ENCODE measurements at places on chromosomes 7 and 10. TPM values are rescaled to one million over a fixed set of nuclear protein-coding genes. Genes with fewer than 3 reads are reported as not detected.

The DLG5 gene
- total RNA-seq = 12.7 TPM

The PNLIP gene
- total RNA-seq = not detected

The ZNF783 gene
- 2.8 TPM for total RNA-seq

DNA sequence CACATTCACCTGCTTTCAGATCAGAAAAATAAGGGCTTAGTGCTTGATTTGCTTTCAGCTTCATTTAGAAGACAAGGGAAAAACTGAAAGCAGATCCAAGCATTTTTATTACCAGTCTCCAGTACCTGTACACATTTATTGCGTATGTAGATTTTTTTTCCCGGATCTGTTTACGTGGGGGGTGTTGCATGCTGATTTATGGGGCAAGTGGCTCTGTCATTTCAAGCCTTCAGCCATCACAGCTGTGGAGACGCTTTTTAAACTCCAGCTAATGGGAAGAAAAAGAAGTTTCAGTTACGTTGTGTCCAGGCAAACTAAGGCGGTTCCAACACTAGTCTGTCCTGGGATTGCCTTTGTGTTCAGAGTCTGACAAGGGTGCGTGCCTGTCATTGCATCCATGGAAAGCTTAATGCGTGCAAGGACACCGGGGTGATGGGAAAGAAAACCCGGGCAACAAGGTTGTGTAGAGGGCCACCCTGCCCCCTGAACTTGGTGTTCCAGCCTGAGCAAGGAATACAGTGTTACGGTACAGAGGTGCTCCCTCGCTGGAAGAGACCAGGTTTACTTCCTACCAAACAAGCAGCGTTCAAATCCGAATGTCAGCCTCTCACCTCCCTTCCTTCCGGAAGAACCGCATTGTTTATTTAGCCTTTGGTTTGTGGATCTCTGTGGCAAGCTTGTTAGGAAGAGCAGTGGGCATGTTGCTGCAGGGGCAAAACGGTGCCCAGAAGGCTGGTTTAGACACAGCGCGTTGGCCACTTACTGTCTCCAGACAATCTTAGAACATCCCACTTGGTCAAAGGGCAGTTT, 128.2 kb downstream of the FGFR2 start:
- no peak for DNase-seq

GRCh38 chr7:50149369-50149768, 56.3 kb upstream of the ZPBP start:
- DNase-seq = no peak

DNA sequence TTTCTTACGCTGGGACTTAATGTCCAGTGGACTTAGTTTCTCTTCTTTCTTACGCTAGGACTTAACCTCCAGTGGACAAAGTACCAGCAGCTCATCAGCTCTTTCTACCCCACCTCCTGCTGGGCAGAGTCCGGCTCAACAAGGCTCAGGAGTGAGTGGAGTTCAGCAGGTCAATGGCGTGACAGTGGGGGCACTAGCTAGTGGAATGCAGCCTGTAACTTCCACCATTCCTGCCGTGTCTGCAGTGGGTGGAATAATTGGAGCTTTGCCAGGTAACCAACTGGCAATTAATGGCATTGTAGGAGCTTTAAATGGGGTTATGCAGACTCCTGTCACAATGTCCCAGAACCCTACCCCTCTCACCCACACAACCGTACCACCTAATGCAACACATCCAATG, 199.7 kb downstream of the MLLT10 start:
- DNase-seq = no peak

DNA sequence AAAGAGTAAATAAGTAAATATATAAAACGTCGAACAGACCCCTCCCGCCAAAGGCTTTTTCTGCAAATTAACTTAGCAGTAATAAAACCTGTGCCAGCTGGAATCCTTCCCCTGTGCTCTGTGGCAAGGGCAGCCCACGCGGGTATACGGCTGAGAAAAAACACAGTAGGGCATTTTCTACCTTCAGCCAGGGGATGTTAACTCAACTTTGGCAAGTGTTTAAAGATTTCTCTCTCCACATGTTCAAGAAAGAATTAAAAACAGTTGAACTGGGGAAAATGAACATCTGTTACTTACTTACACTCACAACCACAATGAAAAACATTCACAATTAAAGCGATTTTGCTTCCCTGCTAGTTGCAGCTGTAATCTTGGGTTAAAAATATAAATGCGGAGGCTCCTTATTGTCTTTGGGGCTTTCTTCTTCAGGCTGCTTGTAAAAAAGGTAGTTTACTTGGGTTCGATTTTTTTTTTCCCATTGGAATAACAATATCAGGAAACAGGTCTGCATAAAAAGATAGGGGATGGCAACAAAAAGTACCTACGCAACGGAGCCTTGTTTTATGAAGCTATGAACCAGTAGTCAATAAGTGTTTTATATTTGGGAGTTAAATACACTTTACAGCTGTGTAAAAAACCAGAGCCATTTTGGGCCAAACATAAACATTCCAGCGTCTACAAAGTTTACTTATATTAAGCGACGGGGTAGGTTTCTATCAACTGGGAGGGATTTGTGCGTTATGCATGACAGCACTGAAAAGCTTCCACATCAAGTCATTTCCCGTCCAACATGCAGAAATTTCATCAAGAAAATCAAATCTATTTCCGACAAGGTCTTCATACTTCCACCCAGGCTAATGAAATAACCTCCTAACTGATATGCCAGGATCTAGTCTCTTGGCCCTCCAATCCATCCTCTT, 132.7 kb downstream of the TAX1BP1 start:
- DNase-seq = no peak

DNA sequence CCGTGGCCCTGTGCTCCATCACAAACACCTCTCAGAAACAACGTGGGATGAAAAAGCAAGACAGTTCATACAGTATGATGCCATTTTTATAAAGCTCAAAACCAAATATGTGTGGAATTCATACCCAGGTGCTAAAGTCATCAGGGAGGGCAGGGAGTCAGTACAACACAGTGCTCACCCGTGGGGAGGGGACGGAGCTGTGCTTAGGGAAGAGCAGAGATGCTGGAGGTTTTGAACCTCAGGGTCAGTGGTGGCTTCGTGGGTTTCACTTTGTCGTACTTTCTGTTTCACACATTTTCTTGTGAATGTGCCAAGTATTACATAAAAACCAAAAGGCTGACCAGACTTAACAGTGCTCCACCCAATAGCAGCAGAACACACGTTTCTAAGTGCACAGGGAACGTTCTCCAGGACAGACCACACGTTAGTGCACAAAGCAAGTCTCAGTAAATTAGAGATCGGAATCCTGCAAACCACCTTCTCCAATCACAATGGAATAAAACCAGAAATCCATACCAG, 21.2 kb downstream of the ZMIZ2 start:
- DNase-seq = peak; percentile 47

GRCh38 chr10:15472431-15473395, 101.6 kb upstream of the FAM171A1 start:
- peak; percentile 7 for DNase-seq

- DNase-seq = no peak
Measured at GRCh38 chr10:18753312-18753895, 94.2 kb downstream of the ARL5B start.

DNA sequence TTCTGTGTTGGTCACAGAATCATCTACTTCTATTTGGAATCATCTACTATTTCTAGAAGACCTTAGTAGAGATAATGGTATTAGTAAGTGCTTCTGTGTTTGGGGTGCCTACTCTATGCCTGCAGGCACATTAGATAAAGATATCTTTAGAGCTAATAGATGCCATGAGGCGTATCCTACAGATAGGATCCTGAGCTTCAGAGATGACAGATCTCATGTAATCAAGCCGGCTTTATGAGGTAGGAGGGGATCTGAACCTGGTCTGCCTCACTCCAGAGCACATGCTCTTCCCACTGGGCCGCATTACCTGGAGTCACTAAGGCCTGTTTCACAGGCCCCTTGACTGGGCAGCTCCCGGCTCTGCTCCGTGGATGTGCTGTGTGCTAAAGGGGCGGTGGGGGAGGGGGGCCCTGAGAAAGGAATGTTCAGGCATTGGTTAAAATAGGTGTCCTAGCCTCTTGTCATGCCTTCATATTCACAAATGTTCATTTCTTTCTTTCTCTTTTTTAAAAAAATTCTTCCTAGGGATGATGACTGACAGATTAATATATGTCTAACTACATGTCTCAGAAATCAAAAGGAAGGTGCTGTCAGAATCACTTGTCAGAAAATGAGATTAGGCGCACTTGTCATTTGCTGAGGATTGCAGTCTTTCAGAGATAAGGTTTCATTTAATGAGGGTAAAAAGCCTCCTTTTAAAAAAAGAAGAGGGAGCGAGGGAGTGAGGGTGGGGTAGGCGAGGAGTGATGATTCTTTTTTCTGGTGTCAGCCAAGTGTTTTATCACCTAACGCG, 458.0 kb upstream of the GALNT17 start:
- no peak for DNase-seq

- DNase-seq = peak; percentile 56
Measured at GRCh38 chr7:12771378-12771877, 84.0 kb downstream of the ARL4A start.

- DNase-seq = no peak
Measured at GRCh38 chr10:101629837-101630632, 41.9 kb downstream of the DPCD start.

GRCh38 chr10:111410740-111411139, 333.9 kb downstream of the ADRA2A start:
- DNase-seq = no peak
